Heart right ventricle (tissue), 16 donors: ENCODE measurements at places on chromosomes 2 and 18. TPM values are rescaled to one million over a fixed set of nuclear protein-coding genes. Genes with fewer than 3 reads are reported as not detected.

- no peaks in the 10 kb centered on the region for H3K27me3 ChIP-seq
- DNase-seq = no peak
- H3K4me3 ChIP-seq = no peak overlapping the region
- no peaks in the 10 kb centered on the region for H3K4me1 ChIP-seq
Observed at GRCh38 chr2:207332480-207333212, 166.9 kb upstream of the KLF7 start.

GRCh38 chr2:199680482-199680881 is 170.5 kb downstream of the FTCDNL1 start:
- H3K4me1 ChIP-seq = no peaks in the 10 kb centered on the region
- no peak for DNase-seq
- no peaks in the 10 kb centered on the region for H3K36me3 ChIP-seq
- no peak overlapping the region for H3K27ac ChIP-seq

The LINC00305 gene
- not detected for polyA plus RNA-seq

DNA sequence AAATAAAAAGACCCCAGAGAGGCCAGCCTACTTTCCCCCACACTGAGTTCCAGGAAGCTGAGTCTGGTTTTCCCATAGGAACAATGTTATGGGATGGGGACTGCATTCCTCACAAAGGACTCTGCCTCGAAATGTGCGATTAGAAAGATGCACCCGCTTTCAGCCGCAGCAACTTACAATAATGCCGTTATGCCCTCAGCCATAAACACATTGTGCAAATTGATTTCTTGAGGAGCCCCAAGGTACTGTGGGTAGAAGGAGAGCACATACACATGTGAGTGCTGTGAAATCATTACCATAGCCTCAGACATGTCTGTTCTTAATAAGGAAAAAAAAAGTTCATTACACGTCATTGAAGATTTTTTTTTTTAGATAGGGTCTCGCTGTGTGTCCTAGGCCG is 64.7 kb downstream of the AGAP1 start:
- peaks cover 55% of the 10 kb centered on the region for H3K4me1 ChIP-seq
- H3K27ac ChIP-seq = no peak overlapping the region
- H3K27me3 ChIP-seq = no peaks in the 10 kb centered on the region
- no peak for DNase-seq
- no peak overlapping the region for H3K4me3 ChIP-seq

The CRYGD gene
- polyA plus RNA-seq = not detected

The EVX2 gene
- not detected for polyA plus RNA-seq

The ZEB2 gene
- polyA plus RNA-seq = 17.2 TPM

DNA sequence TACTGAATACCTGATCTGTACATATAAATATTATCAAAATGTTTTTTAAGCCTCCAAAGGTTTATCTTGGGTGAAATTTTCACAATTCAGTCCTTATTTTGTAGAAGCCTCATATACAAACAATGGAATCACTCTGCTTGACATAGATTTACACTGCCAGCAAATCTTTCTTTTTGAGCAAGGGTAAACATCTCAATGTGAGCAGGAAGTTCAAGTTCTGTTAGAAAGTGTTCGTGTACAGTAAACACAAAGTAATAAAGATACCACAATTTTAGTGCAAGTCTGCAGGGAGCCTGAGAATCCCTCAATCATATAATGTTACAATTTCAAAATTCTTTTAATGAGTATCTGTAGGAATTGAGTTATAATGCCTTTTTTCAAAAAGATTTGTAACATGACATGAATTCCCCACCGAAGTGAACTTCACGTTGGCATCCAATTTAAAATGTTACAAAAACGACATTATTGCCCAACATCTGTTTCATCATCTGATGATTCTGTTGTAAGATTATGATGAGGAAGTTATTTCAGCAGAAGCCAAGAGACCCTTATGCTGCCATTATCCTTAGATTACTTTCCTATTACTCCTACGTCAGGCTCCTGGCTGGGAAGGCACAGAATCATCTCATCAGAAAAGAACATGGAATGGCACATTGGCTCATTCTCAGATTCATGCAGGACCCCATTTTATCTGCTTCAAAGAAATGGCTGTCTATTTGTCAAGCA is 283.9 kb upstream of the ACVR2A start:
- no peaks in the 10 kb centered on the region for H3K27me3 ChIP-seq
- no peak overlapping the region for H3K4me3 ChIP-seq
- no peak for DNase-seq
- no peaks in the 10 kb centered on the region for H3K4me1 ChIP-seq

DNA sequence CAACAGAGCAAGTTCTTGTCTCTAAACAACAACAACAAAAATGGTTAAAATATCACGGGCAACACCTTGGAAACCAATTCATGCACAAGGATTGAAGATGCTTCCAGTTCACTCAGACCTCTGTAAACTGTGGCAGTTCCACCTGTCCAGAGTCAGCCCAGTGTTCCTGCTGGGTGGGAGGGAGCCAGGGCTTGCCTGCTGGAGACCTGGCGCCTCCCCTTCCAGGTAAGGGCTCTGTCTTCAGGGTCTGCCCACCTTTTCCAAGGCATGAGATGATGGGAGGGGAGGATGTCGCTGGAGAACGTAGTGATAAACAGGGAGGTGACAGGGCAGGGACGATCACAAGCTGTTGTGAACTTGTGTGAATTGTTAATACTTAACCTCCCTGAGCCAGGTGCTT is 9.8 kb upstream of the GPC1 start:
- H3K4me1 ChIP-seq = no peaks in the 10 kb centered on the region
- no peak overlapping the region for H3K27ac ChIP-seq
- H3K36me3 ChIP-seq = no peaks in the 10 kb centered on the region
- H3K27me3 ChIP-seq = no peaks in the 10 kb centered on the region
- no peak for DNase-seq

DNA sequence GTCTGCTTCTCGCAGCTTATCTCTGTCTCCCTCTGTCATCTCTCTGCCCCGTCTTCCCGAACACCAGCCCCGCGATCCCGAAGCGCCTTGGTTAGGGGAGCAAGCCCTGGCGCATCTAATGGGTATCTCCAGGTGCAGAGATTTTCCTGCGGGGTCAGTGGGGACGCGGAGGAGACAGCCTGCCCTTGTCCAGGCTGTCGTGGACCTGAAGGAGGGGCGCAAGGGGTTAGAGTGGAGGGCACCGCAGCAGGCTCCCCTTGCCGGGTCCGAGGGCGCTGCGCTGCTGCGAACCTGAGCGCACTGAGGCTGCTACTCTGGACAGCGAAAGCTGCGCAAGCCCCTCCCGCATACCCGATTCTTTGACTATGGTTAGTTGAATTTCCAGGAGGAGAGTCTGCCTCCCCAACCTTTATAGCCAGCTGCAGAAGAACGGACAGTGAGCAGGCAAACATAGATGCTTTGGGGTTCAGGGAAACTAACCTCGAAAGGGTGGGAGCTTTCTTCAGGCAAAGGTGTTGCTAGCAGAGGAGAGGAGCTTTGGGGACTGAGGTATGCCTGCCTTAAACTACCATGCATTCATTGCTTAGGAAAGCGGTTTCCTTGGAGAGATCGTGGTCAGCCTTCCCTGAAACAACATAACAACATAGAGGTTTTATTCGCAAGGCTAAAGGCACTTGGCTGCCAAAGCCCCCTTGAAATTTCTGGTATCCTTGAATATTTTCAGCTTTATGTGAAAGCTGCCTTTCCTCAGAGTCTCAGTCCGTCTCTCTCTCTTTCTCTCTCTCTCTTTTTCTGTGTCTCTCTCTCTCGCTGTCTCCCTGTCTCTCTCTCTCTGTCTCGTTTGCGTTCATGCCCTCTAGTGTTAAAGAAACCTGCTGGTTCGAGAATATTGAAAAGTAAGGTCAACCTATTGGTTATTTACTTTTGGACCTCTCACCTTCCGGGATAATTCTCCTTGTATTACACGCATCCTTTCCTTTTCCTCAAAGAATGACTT is 1.6 kb downstream of the GALNT13 start:
- H3K27ac ChIP-seq = no peak overlapping the region
- H3K4me1 ChIP-seq = no peaks in the 10 kb centered on the region
- peaks cover 61% of the 10 kb centered on the region for H3K27me3 ChIP-seq
- no peak for DNase-seq
- no peaks in the 10 kb centered on the region for H3K36me3 ChIP-seq
- H3K4me3 ChIP-seq = peak overlapping the region; percentile 24

DNA sequence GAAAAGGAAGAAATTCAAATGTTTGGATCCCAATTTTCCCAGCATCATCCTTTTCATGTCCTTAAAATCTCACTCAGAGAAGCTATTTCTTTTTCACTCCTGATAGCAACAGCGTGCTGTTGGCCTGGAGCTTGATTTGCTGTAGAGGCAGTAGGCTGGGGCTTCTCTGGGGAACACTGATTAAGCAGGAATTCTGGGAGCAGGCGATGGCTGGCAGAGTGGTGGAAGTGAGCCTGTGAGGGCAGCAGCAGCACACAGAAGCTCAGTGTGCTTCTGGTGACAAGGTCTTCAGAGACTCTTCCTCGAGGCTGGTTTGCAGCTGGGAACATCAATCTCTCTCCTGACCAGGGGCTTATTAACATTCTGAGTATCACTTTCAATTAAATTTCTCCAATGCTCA is 284.6 kb downstream of the DPP10 start:
- H3K4me1 ChIP-seq = no peaks in the 10 kb centered on the region
- DNase-seq = no peak
- no peaks in the 10 kb centered on the region for H3K36me3 ChIP-seq
- H3K4me3 ChIP-seq = no peak overlapping the region
- no peaks in the 10 kb centered on the region for H3K27me3 ChIP-seq
- H3K27ac ChIP-seq = no peak overlapping the region

GRCh38 chr2:29480426-29480825 is 365.2 kb downstream of the CLIP4 start:
- no peaks in the 10 kb centered on the region for H3K4me1 ChIP-seq
- no peak overlapping the region for H3K4me3 ChIP-seq
- no peaks in the 10 kb centered on the region for H3K27me3 ChIP-seq
- no peak for DNase-seq
- no peaks in the 10 kb centered on the region for H3K36me3 ChIP-seq

GRCh38 chr2:143192716-143193115 is 63.5 kb downstream of the ARHGAP15 start:
- H3K27ac ChIP-seq = no peak overlapping the region
- no peak overlapping the region for H3K4me3 ChIP-seq
- H3K4me1 ChIP-seq = no peaks in the 10 kb centered on the region
- H3K36me3 ChIP-seq = no peaks in the 10 kb centered on the region

The TMEM18 gene
- 10.2 TPM for polyA plus RNA-seq

DNA sequence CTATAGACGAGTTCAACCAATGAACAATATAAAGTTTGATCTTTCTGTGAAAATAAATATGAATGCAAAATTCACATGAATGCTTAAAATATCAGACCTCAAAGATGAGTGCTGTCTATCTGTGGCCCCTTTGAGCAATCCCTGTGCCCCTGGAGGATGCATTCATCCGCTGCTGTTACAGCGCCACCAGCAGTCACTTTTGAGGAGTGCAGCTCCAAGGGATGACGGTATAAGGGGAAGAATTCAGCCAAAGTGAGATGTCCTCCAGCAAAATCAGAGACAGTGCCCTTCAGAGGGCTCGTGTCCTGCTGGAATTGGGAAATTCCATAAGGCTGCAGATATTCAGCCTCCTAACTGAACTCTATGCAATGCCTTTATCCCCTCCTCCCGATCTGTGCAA is 12.0 kb upstream of the CHRNA1 start:
- H3K27me3 ChIP-seq = no peaks in the 10 kb centered on the region
- no peak for DNase-seq
- peaks cover 5% of the 10 kb centered on the region for H3K4me1 ChIP-seq

DNA sequence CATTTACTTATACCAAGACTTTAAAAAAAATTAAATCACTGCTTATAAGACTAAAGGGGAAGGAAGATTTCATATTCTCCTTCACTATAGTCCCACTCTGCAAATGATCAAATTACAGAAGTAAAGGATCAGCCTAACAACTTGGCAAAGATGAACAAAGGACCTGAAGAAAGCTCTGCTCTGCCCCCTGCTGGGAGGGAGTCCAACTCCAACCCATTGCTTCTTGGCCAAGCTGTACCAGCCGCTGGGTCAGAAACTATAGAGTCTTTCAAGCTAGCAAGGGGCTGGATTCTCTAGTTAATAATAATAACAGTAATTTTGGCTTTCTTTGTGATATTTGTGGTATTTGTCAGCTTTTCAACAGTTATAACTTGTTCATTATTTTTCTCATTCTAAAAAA is 927.0 kb upstream of the CRIM1 start:
- H3K27ac ChIP-seq = no peak overlapping the region
- H3K27me3 ChIP-seq = no peaks in the 10 kb centered on the region
- no peak overlapping the region for H3K4me3 ChIP-seq
- no peaks in the 10 kb centered on the region for H3K36me3 ChIP-seq
- DNase-seq = no peak
- no peaks in the 10 kb centered on the region for H3K4me1 ChIP-seq

DNA sequence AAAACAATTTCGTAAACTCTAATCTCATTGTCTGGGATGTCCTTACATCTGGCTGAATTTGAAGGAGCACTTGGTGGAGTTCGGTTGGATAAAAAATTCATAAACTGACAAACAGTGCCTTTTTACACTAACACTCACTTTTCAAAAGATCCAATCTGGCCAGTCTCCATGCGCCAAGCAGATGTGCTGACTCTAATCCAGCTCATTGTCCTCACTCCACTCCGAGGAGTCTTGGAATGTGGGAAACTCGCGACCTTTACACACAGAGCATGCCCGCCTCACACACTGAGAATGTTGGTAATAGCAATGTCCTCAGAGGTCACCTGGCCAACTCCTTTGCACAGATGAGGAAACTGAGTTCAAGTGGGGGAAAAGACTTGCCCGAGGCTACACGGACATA is 66.8 kb downstream of the XDH start:
- no peaks in the 10 kb centered on the region for H3K27me3 ChIP-seq
- no peaks in the 10 kb centered on the region for H3K36me3 ChIP-seq
- no peak overlapping the region for H3K27ac ChIP-seq
- DNase-seq = no peak

- no peak overlapping the region for H3K27ac ChIP-seq
- no peaks in the 10 kb centered on the region for H3K4me1 ChIP-seq
- no peak for DNase-seq
- H3K36me3 ChIP-seq = no peaks in the 10 kb centered on the region
- H3K4me3 ChIP-seq = no peak overlapping the region
- H3K27me3 ChIP-seq = no peaks in the 10 kb centered on the region
Observed at GRCh38 chr2:66771359-66771976, 336.5 kb downstream of the MEIS1 start.

DNA sequence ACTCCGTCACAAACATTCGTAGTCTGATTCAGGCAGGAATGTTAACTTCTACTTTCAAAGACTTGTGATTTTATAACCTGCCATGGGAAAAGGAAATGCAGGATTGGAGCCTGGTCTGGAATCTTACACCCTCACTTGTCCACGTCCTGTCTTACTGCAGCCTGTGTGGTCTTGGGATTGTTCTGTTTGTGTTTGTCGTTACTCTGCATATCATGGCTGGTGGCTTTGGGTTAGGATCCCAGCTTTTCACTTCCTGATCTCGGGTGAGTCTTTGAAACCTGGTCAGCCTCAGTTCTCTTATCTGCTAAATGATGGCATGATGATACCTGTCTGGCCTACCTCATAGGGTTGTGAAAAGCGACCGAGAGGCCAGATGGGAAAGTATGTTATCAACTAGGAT is 34.6 kb downstream of the SH3BP4 start:
- no peaks in the 10 kb centered on the region for H3K27me3 ChIP-seq
- peaks cover 23% of the 10 kb centered on the region for H3K4me1 ChIP-seq
- no peaks in the 10 kb centered on the region for H3K36me3 ChIP-seq
- no peak for DNase-seq
- no peak overlapping the region for H3K4me3 ChIP-seq
